ENCODE measurements at places on chromosomes 13 and 19. TPM values are rescaled to one million over a fixed set of nuclear protein-coding genes. Genes with fewer than 3 reads are reported as not detected.

Gene ZNF649
- 9.0 TPM for total RNA-seq

Gene POLRMT
- total RNA-seq: 51.1 TPM

Gene DOCK6
- total RNA-seq: 62.4 TPM

Gene ELSPBP1
- not detected for total RNA-seq

Gene KIRREL2
- 0.09 TPM for total RNA-seq

Gene DACH1
- 6.5 TPM for total RNA-seq

Gene ZNF581
- total RNA-seq: 22.5 TPM
